Activated naive CD4-positive, alpha-beta T cell treated with Interleukin-2 at 50 U/mL for 16 hours (primary cell): ENCODE measurements at places on chromosomes 4 and X.

DNA sequence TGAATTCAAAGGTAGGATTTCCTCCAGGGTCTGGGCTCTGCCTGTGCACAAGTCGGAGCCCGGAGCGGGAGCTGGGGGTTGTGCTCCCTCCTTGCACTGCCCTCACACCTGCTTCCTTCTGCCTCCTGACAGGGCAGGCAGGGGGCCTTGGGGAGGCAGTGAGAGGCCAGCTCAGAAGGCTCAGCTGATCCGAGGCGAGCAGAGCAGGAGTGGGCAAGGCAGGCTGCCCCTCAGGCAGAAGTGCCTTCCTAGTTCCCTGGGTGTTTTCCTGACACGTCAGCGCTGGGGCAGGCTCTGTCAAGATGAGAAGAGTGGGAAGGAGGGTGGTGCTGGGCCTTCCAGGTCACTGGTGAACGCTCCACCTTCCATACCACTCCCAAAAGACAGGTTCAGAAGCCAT lies 5.5 kb upstream of the IRAK1 start:
- DNase-seq: no peak

DNA sequence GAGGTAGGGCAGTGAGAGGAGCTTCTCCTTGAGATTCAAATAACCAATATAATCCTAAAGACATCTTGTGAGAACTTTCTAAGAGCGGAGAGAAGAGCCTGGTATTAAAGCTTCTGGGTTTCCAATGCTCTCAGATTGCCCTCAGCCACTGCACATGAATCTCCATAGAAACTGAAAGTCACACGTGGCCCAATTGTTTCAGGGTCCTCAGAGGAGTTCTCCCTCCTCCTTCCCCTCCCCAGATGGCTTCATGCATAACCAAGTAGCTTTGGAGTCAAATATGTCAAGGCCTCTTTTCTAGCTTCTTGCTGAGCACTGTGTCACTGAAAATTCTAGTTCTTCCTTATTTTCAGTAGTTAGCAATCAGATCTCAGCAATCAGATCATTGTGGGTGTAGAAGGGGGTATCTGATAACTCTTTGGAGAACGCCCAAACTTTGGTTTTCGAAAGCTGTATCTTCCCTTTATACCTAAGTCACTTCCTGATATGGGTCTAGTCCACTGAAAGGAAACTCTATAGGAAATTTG lies 2.2 kb downstream of the BTK start:
- no peak for DNase-seq

DNA sequence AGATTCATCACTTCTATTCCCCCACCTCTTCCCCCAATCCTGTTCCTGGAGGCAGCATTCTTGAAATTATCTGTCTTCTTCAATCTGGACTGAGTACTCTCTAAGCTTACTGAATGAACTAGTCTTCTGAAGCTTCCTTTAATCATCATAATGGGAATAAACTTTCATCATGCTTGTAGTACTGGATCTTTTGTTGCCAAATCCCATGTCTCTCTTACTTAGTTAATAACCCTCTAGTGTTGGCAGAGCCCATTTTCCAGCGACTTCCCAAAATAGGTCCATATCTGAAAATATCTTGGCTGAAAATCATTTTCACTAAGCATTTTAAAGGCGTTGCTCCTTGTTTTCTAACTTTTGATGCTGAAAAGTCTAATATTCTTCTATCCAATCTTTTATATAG lies 39.6 kb downstream of the RPS6KA3 start:
- no peak for DNase-seq

DNA sequence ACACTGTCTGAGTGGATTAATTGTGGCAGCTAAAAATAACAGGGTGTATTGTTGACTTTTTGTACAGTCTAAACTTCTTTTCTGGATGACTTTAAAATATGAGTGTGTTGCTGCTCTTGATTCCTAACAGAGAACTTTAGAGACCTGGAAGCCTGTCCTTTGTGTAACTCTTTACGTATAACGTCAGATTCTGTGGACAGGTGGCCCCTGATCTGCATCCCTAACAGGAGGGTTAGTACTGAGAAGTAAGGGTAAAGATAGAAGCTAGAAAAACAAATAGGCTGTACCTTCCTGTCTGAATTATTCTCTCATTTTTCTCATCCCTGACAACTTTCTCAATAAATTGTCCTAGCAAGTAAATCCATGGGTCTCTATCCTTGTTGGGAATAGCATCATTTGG lies 105.7 kb upstream of the LIMCH1 start:
- DNase-seq: no peak

DNA sequence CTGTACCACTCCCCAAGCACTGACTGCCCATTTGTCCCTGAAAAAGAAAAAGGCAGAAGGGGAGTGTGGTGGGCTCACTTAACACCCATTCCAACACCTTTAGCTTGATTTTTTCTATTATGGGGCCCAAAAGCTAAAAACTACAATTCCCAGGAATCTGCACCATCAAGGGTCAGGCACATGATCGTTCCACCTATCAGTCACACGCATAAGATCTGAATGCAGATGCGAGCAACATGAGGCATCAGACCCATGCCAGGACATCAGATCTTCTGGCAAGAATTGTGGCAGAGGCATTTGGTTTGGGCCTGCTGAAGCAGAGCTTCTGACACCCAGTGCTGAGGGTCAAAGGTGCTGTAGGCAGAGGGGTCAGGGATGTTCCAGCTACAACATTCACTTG lies 595.9 kb downstream of the BCOR start:
- DNase-seq: no peak

DNA sequence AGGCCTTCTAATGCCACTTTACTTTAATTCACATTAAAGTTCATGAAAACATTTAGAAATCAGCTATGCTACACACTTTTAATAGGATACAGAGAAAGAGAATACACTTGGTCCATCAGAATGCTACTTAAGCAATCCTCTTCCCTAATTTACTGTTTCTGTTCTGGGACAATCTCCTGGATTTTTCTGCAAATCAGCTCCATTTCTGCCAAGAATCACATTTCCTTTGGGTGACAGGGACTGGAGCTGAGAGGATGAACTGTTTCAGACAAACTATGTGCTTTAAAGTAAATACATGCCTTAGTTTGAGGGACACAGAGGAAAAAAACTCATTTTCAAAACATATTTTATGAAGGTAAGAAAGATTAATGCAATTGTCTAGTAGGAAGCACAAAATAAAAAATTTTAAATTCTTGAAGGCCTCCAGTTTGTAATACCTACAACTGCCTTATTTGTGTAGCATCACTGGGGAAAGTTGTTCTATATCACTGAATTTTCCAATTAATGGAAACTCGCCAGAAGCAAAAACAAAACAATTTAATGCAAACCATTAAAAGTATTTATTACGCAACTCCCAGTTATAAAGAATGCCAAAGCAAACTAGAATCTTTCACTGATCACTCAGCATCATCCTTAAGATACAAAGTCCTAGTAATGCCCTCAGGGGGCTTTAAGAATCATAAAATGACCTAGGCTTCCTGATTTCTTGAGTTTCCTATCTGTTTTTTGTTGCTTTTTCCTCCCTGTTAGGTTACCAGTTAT lies 36.3 kb downstream of the BCLAF3 start:
- no peak for DNase-seq

DNA sequence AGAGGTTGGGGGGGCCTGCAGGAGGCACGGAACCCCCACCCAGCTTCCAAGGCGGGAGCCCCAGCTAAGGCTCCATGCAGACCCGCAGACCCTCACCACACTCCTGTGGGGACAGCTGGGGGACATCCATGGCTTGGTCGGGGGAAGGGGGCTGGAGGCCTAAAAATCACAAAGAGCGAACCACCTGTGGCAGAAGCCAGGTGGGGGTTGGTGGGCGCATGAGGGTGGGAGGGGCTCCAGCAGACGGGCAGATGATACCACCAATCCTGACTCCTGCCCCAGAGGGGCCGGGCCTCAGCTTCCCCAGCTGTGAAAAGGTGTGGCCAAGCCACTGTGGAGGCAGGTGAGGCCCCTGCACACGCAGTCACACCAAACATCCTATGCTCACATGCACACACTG lies 111.6 kb downstream of the FAM53A start:
- DNase-seq: no peak

DNA sequence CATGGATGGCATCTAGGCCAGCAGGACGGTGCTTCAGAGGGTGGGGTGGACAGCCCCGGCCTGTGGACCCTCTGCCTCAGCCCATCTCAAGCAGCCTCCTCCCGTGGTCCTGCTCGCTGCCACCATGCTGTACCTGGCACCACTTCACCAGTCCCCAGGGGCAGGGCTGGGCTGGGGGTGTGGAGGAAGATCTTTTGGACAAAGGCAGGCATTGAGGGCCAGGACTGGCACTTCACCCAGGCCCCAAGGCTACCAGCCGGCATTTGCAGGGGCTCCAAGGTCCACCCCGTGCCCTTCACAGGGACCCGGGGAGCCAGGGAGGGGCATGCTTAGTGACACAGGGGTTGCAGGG lies 713 bp downstream of the PLXNB3 start:
- no peak for DNase-seq

GRCh38 chr4:152385551-152385950 lies 150.3 kb downstream of the FBXW7 start:
- no peak for DNase-seq
